ENCODE measurements at places on chromosomes 2 and 18. TPM values are rescaled to one million over a fixed set of nuclear protein-coding genes. Genes with fewer than 3 reads are reported as not detected.

GRCh38 chr2:182866461-182867406 lies at the start of gene FRZB:
TSS of gene FRZB (minus strand) at chr2:182866637. CDS start at chr2:182866552, 85 bp downstream.
- H3K36me3 ChIP-seq: no peaks in the 10 kb centered on the region
- H3K27me3 ChIP-seq: no peaks in the 10 kb centered on the region

GRCh38 chr2:118498943-118499342 lies 348.5 kb downstream of the EN1 start:
- no peak overlapping the region for H3K27ac ChIP-seq
- no peaks in the 10 kb centered on the region for H3K4me1 ChIP-seq
- H3K4me3 ChIP-seq: no peak overlapping the region
- no peak for DNase-seq
- H3K36me3 ChIP-seq: no peaks in the 10 kb centered on the region
- no peaks in the 10 kb centered on the region for H3K27me3 ChIP-seq

- no peaks in the 10 kb centered on the region for H3K27me3 ChIP-seq
- peaks cover 21% of the 10 kb centered on the region for H3K4me1 ChIP-seq
- no peak overlapping the region for H3K27ac ChIP-seq
- H3K36me3 ChIP-seq: no peaks in the 10 kb centered on the region
These were observed 4.1 kb upstream of the PRKCE start for GRCh38 chr2:45647356-45647755.

GRCh38 chr2:160220545-160221009 lies 20.5 kb upstream of the ITGB6 start:
- no peak overlapping the region for H3K4me3 ChIP-seq
- no peak overlapping the region for H3K27ac ChIP-seq
- no peak for DNase-seq
- no peaks in the 10 kb centered on the region for H3K27me3 ChIP-seq
- H3K36me3 ChIP-seq: no peaks in the 10 kb centered on the region
- no peaks in the 10 kb centered on the region for H3K4me1 ChIP-seq

- no peaks in the 10 kb centered on the region for H3K27me3 ChIP-seq
- no peak overlapping the region for H3K27ac ChIP-seq
- H3K36me3 ChIP-seq: no peaks in the 10 kb centered on the region
- no peaks in the 10 kb centered on the region for H3K4me1 ChIP-seq
These were observed 96.6 kb downstream of the SOCS6 start for GRCh38 chr18:70385474-70385873.

DNA sequence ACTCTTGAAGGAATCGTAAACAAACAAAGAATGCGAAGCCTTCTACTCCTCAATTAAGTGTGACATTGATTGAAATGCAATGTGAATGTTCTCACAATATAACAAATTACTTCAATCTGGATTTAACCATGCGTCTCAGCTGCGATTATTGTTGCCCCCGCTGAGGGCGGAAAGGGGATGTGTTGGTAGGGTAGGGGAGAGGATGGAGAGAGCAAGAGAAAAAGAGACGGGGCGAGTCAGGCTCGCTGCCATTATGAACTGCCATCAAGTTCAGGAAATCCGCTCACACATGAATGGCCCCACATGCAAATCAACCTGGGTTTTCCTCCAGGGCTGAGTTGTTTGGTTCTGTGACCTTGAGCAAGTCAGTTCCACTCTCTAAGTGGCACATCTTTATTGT lies 129.8 kb downstream of the PXDN start:
- H3K36me3 ChIP-seq: no peaks in the 10 kb centered on the region
- no peak overlapping the region for H3K4me3 ChIP-seq
- H3K4me1 ChIP-seq: no peaks in the 10 kb centered on the region
- H3K27me3 ChIP-seq: no peaks in the 10 kb centered on the region
- DNase-seq: no peak

GRCh38 chr18:48820483-48821250 lies 130.1 kb downstream of the SMAD7 start:
- peaks cover 19% of the 10 kb centered on the region for H3K36me3 ChIP-seq
- H3K27me3 ChIP-seq: no peaks in the 10 kb centered on the region
- DNase-seq: peak; percentile 39
- no peaks in the 10 kb centered on the region for H3K4me1 ChIP-seq
- no peak overlapping the region for H3K27ac ChIP-seq

DNA sequence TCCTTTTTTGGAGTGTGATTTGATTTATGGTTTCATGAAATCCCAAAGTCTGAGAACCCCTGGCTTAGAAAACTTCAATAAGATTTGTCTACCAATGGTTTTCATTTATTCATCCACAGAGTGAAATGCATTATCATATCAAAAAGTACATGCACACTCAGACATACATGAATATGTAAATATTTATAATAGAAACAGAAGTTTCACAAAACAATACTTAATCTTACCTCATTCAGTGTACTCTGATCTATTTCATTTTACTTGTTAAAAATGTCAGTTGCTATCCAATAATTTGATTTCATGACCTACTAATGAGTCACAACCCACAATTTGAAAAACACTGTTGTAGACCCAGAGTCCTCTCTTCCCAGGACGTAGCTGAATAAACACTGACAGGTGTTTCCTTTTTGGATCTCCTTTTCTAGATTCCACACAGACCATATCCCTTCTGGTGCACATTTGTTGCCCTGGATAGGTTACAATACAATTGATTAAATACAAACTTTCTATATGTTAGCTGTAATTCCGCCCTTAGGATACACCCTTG lies 10.4 kb upstream of the CAVIN2 start:
- H3K27ac ChIP-seq: no peak overlapping the region
- no peak overlapping the region for H3K4me3 ChIP-seq
- H3K36me3 ChIP-seq: no peaks in the 10 kb centered on the region
- DNase-seq: no peak
- no peaks in the 10 kb centered on the region for H3K27me3 ChIP-seq

GRCh38 chr2:56082665-56083064 lies 101.1 kb upstream of the CCDC85A start:
- no peak for DNase-seq
- no peak overlapping the region for H3K4me3 ChIP-seq
- no peaks in the 10 kb centered on the region for H3K27me3 ChIP-seq
- H3K36me3 ChIP-seq: no peaks in the 10 kb centered on the region
- H3K27ac ChIP-seq: no peak overlapping the region

GRCh38 chr2:212311807-212312404 lies 226.7 kb downstream of the ERBB4 start:
- no peaks in the 10 kb centered on the region for H3K36me3 ChIP-seq
- H3K27me3 ChIP-seq: no peaks in the 10 kb centered on the region
- H3K4me1 ChIP-seq: no peaks in the 10 kb centered on the region
- DNase-seq: no peak
- no peak overlapping the region for H3K4me3 ChIP-seq
- no peak overlapping the region for H3K27ac ChIP-seq

DNA sequence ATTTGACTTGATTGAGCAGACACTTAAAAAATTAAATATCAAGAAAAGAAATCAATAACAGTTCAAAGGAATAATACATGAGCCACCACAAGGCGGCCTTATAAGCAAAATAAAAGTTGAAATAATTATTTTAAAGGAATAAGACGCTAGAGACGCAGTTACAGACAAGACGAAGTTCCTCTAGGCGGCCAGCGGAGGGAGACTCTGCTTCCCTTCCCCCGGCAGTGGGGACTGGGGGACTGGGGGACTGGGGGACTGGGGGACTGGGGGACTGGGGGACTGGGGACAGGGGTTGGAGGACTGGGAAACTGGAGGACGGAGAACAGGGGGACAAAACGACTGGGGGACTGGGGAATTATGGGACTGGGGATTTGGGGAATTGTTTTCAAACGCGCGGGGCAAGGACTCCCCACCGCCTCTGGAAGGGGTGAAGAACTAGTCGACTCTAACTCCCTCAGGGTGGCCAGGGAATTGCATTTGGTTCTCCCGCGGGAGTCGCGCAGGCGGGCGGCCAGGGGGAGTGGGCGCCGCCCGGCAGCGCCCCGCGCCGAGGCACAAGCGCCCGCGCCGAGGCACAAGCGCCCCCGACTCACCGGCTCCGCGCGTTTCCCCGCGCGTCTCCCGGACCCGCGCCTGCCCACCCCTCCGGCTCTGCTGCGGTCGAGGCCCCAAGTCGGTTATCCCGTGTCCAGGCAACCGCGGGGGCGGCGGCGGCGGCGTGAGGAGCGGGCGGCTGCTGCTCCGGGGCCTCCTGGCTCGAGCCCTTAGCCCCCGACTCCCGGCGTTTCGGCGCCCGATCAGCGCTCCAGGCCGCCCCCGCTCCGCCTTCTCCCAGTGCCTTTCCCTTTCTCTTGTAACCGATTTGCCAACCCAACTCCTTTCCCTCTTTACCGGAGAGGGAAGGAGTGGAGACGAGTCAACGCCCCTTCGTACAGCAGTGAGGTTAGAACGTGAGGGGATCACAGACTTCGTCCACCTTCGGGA lies at the start of gene CCDC178:
Gene CCDC178 (minus strand): TSS at position 662 of the 984 bp plus-strand sequence. CDS start 28,633 bp downstream, outside the sequence.
- peak within 1 kb of the TSS; percentile 43 for H3K4me3 ChIP-seq
- no peaks in the 10 kb centered on the region for H3K36me3 ChIP-seq
- no peaks in the 10 kb centered on the region for H3K27me3 ChIP-seq
- peaks cover 5% of the 10 kb centered on the region for H3K4me1 ChIP-seq
- DNase-seq: peak; percentile 58

- H3K4me3 ChIP-seq: peak overlapping the region; percentile 43
- no peak overlapping the region for H3K27ac ChIP-seq
- H3K36me3 ChIP-seq: no peaks in the 10 kb centered on the region
- no peaks in the 10 kb centered on the region for H3K4me1 ChIP-seq
- peaks cover 49% of the 10 kb centered on the region for H3K27me3 ChIP-seq
- DNase-seq: no peak
These were observed 12.3 kb downstream of the EN1 start for GRCh38 chr2:118834901-118835745.

Gene RBKS
- total RNA-seq: 14.8 TPM

Gene CYP27C1
- total RNA-seq: not detected

Gene CRYGC
- total RNA-seq: not detected

Gene SGPP2
- total RNA-seq: 0.25 TPM

Gene ALK
- total RNA-seq: 0.06 TPM

Gene TMEM169
- total RNA-seq: 1.6 TPM

Gene EVA1A
- total RNA-seq: 103 TPM
